NCI-H1930 (cell line): ENCODE measurements at places on chromosomes 2 and 18.

- DNase-seq: no peak
Observed at GRCh38 chr18:79870301-79871025, 72.7 kb downstream of the KCNG2 start.

- DNase-seq: no peak
Observed at GRCh38 chr18:9001209-9001608, 101.3 kb upstream of the NDUFV2 start.

GRCh38 chr2:38652431-38653273 is 13.3 kb upstream of the GALM start:
- no peak for DNase-seq

DNA sequence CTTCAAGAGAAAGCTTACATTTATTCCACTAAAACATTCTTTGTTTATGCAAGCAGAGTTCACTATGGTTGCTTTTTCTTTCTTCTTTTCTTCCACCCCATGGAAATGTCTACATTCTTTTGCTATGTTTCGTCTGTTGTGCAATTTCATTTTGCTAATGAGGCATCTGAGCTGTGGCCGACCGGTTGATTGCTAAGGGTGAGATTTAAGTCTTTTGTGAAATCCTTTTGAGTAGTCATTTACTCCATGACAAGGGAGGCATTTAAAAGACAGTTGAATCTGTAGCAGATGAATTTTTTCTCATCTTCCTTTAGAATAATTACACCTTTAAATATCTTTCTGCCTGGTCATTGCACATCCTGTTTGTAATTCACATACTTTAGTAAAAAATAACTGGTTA is 324.1 kb upstream of the THUMPD2 start:
- no peak for DNase-seq

GRCh38 chr2:142944721-142945120 is 67.3 kb downstream of the KYNU start:
- DNase-seq: no peak

- no peak for DNase-seq
Observed at GRCh38 chr2:3319134-3319533, 58.5 kb downstream of the EIPR1 start.

GRCh38 chr2:168210895-168211570 is 36.4 kb downstream of the STK39 start:
- DNase-seq: no peak

GRCh38 chr18:31538837-31539236 is 40.9 kb downstream of the DSG2 start:
- no peak for DNase-seq

GRCh38 chr2:233385489-233386044 is 31.3 kb downstream of the DGKD start:
- no peak for DNase-seq

GRCh38 chr18:59546188-59546587 is 151.0 kb downstream of the CCBE1 start:
- DNase-seq: no peak

GRCh38 chr2:188367164-188367563 is 75.5 kb downstream of the GULP1 start:
- DNase-seq: peak; percentile 12

DNA sequence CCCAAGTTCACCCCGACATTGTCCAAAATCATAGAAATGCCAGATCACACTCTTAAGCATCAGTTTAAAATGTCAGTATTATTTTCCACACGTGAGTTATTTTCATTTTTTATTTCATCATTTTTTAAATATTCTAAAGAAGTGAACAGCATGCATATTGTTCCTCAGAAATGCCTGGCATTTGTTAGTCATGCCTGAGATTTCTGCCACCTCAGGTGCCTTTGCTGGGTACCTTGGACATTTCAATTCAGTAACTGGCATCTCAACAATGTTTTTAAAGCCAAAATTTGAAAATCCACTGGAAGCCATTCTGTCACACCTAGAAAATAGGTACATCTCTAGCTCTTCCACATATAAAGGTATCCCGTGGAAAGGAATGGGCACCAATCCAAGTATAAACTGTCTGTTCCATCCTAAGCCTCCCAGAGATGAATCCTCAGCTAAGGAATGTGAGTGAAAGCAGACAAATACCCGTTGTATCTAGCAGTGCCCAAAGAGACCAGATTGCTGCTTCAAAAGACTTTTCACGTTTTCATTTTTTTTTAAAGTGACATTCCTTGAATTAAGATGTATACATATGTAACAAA is 159.8 kb downstream of the ZNF385B start:
- no peak for DNase-seq

- no peak for DNase-seq
Observed at GRCh38 chr2:172704072-172704936, 31.3 kb upstream of the RAPGEF4 start.

- no peak for DNase-seq
Observed at GRCh38 chr2:174777347-174778084, 13.2 kb upstream of the CHRNA1 start.

DNA sequence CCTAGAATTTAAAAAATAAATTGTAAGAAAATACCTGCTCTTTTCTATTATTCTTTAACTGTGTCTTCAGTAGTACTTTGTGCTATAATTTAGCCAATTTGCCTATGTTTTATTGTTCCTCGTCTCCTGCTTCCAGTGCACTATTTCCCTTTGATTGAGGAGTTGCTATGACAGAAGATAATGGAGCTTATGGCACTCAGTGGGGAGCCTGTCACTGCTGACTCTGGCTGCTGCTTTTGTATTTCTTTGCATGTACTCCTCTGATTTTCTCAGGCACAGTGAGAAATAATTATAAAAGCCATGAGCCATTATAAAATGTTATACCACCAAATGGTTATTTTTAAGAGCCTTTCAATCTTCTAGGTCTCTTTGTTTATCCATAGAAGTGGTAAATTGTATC is 1310.8 kb upstream of the SLC39A10 start:
- peak; percentile 64 for DNase-seq

GRCh38 chr18:53033128-53033527 is 693.1 kb downstream of the DCC start:
- DNase-seq: no peak

DNA sequence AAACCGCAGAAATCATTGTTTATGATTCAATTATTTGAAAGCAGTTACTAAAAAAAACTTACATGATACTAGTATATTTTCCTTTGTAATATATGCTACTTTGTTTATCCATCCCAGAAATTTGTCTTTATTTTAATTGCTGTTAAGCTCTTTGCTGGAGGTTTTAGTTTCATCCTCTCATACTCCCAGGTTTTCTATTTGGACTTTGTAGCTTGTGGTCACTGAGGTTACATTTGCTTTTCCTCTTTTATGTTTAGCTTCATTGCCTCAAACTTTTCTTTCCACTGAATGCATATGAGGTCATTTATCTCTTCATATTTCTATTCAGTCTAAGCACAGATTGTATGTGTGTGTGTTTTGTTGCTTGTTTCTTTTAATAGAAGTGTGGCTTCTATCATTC is 89.9 kb downstream of the ERBB4 start:
- DNase-seq: no peak

DNA sequence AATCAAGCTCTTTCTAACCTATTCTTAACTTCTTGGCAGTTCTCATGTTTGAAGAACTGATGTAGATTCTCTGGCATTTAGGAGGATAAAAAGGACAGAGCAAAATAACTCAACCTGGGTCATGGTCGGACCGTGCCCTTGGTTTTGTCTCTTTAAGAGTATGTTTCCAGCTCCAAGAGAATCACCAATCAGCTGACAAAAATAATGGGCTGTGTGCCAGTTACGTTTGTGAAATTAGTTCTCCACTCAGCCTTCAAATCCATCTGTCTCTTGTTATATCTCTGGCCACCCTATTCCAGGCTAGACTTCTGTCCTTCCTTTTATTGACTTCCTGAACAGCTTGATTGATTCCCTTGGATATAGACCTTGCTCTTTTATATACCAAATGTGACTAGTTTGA is 225.7 kb downstream of the EPHA4 start:
- no peak for DNase-seq

GRCh38 chr2:172462849-172463381 is 35.5 kb downstream of the ITGA6 start:
- no peak for DNase-seq

GRCh38 chr2:197312186-197312585 is 1.6 kb upstream of the ANKRD44 start:
- no peak for DNase-seq

- no peak for DNase-seq
Observed at GRCh38 chr2:8545695-8546611, 135.9 kb upstream of the ID2 start.

DNA sequence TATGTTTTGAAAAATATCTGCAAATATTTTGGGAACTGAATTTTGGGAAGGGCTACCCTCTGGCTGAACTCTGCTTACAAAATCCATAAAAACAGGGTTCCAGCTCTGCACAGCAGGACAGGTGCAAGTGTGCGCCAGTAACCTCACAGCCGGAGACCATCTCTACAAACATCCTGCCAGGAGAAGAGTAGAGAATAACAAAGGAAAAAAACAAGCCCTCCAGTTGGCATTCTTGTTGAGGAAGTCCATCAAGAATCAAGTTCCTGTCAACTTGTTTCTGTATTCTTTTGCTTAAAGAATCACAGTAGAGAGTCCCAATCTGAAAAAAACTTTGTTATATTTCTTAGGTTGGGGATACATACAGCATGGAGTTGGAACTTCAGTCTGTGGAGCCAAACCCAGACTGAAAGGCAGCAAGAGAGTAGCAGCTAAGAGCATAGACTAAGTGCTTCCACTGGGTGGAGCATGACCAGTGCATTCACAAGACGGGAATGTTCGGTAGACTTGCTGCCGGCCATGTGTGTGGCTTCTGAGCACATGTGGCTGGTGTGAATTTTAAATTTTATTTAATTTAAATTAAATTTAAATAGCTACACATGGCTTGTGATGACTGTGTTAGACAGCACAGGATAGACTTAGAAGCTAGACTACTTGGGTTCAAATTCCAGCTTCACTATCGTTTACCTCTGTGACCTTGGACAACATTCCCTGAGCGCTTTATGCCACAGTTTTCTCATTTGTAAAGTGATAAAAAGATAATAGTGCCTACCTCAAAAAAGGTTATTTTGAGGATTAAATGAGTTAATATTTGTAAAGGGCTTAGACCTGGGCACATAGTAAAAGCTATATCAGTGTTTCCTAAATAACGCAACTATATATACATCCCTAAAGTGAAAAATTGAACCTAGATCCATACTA is 41.9 kb downstream of the SPTBN1 start:
- no peak for DNase-seq

GRCh38 chr2:221133941-221134340 is 438.2 kb downstream of the EPHA4 start:
- DNase-seq: no peak

- DNase-seq: no peak
Observed at GRCh38 chr2:222554517-222554916, 101.4 kb downstream of the FARSB start.

- no peak for DNase-seq
Observed at GRCh38 chr18:62988471-62988870, 273.1 kb downstream of the PHLPP1 start.

GRCh38 chr2:121191191-121192170 is 93.5 kb downstream of the TFCP2L1 start:
- no peak for DNase-seq

DNA sequence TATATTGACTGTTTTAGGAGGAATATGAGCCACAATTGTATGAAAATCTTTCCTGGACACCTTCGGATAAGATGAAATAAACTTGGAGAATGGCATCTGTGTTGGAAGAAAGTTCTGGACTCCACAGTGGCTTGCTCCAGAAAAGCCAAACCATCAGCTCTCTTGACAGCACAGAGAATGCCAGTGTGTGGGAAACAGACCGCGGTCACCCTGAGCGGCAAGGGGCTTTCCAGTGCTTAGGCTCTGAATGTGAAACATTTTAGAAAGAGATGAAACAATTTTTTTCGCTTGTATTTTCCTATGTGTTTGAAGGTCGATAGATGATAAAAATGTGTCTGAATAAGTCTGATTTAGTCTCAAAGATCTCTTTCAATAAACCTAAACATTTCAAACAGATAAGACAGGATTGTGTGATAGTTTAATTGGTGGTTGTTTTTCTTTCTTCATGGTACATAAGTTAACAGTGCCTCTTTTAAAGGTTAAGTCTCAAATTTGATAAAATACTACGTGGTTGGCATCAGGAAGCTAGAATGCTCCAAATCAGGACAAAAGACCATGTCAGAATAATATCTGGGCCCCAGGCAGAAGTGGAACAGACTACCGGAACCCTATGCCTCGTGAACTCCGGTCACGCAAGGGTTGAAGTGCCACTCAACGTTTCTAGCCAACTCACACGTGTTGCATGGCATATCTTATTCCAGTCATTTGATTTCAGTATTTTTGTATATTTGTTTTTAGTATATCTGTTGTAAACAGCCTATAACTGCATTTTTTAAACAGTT is 28.9 kb downstream of the PTGR3 start:
- DNase-seq: no peak

DNA sequence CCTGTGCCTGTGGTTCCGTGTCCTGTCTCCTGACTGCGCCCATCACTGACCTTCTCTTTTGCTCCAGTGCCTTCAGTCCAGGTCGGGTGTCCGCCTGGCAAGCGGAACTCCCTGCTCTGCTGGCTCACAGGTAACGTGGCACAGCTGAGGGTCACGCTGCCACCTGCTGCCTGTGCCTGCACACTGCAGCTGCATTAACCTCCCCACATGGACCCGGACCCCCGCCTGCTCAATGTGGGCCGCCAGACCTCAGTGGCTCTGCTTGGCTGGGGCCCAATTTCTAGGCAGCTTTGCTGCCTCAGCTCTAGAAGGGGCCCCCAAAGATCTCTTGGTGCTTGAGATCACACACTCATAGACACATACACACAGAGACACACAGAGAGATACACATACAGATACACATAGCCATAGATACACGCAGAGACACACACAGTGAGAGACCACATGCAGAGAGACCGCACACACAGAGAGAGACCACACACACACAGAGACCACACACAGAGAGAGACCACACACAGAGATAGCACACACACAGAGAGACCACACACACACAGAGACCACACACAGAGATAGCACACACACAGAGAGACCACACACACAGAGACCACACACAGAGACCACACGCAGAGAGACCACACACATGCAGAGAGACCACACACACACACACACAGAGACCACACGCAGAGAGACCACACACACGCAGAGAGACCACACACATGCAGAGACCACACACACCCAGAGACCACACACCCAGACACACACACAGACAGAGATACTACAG is 14.9 kb upstream of the CNNM3 start:
- no peak for DNase-seq

DNA sequence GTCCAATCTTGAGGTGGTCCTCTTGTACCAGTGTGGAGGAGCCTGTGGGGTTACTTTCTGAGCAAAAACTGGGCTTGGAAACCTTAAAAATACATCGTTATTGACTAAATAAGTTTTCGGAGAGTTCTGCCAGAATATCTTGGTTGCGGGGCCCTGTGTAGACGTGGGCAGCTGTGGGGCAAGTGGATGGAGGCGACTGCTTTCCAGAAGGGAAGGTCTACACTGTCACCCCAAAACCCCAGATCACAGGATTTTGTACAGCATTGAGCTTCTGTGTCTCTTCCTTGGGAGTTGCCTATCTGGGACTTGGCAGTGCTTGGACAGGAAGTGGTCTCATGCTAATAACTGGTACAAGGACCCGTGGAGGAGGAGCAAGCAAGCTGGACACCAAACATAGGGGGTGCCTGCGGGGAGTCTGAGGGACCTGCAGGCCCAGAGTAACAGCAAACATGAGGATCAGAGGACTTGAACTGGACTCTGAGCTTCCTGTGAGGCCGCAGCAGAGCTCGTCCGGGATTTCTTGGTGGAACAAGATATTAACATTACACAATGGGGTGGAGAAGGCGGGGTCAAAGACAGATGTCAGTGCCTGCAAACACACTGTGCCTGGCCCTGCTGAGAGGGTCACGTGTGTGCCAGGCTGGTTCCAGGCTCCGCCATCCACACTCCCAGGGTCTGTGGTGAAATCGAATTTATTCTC is 48.0 kb upstream of the CTLA4 start:
- no peak for DNase-seq

- DNase-seq: no peak
Observed at GRCh38 chr2:230974096-230974913, 21.6 kb upstream of the SPATA3 start.
